ENCODE measurements at places on chromosomes 16 and 17. TPM values are rescaled to one million over a fixed set of nuclear protein-coding genes. Genes with fewer than 3 reads are reported as not detected.
A peak's percentile ranks its signal among the peaks of the same experiment; 100 is the strongest.

- no peak for DNase-seq
- peaks cover 19% of the 10 kb centered on the region for H3K27me3 ChIP-seq
- no peaks in the 10 kb centered on the region for H3K4me1 ChIP-seq
- H3K4me3 ChIP-seq: no peak overlapping the region
These were observed 9.3 kb downstream of the SBK1 start for GRCh38 chr16:28301620-28302019.

DNA sequence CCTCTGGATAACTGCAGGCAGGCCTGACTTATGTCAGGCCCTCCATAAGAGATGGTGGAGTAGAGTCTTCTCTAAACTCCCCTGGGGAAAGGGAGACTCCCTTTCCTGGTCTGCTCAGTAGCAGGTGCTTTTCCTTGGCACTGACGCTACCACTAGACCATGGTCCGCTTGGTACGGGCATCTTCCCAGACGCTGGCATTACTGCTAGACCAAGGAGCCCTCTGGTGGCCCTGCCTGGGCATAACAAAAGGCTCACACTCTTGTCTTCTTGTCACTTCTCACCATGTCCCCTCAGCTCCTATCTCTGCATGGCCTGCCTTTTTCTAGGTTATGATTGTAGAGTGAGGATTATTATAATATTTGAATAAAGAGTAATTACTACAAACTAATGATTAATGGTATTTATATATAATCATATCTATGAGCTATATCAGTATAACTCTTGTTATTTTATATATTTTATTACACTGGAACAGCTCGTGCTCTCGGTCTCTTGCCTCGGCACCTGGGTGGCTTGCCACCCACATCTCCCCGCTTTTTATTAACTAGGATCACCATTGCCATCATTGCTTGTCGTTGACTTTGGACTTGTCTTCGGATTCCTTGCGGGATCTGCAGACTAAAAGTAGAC, 59.8 kb upstream of the ARL4D start:
- no peak overlapping the region for H3K4me3 ChIP-seq
- H3K36me3 ChIP-seq: no peaks in the 10 kb centered on the region
- H3K27me3 ChIP-seq: no peaks in the 10 kb centered on the region

- H3K27me3 ChIP-seq: no peaks in the 10 kb centered on the region
- H3K27ac ChIP-seq: no peak overlapping the region
- peaks cover 8% of the 10 kb centered on the region for H3K36me3 ChIP-seq
- DNase-seq: peak; percentile 64
- peak overlapping the region; percentile 97 for H3K4me3 ChIP-seq
- peaks cover 22% of the 10 kb centered on the region for H3K4me1 ChIP-seq
These were observed 1.8 kb upstream of the UBTF start for GRCh38 chr17:44221084-44221861.

DNA sequence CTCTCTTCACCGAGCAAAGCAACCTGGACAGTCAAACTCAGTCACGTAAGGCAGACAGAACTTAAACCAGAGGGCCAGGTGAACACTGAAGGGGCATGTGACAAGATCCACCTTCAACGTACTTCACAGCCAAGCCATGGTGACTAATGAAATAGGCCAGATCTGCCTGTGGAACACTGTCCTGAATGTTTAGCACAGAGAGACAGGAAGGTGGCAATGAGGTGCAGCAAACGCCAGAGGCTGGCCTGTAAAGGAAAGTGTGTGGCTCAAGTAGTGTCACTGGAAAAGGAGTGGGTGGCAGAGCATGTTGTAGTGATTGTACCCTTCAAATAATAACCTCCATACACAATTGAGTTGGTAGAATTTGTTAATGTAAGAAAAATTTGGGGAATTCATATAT, 38.1 kb downstream of the SLC6A4 start:
- no peak overlapping the region for H3K27ac ChIP-seq
- DNase-seq: no peak
- no peaks in the 10 kb centered on the region for H3K27me3 ChIP-seq
- H3K4me1 ChIP-seq: no peaks in the 10 kb centered on the region
- H3K4me3 ChIP-seq: no peak overlapping the region

DNA sequence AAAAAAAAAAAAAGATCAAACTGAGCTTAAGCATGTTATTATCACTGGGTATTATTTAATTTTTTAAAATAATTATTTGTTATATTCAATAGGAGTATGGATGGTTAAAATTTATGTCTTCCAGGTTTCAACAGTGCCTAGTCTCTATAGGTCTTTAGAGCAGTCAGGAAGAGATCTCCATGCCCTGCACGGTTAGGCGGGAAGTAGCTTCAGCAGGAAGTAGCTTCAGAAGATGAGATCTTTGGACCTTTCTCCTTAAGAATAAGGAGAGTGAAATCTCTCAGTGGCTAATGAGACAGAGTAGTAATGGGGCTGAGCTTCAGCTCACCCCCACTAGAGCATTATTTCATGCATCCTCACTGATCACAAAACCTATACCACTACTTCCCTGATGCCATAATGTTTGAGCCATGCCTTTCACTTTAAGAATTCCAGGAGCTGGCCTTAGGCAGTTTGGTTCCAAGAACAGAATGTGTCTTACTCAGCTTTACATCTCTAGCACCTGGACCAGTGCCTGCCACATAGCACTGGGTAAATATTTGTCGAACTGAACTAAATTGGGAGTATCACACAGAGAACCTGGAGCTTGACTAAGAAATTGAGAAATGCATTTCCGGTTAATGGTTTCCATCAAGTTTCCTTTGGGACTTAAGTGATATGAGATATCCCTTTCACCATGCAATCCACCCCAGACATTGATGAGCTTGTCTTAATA, 43.5 kb downstream of the SCPEP1 start:
- no peak overlapping the region for H3K4me3 ChIP-seq
- DNase-seq: peak; percentile 97
- no peaks in the 10 kb centered on the region for H3K27me3 ChIP-seq
- no peaks in the 10 kb centered on the region for H3K36me3 ChIP-seq
- peaks cover 45% of the 10 kb centered on the region for H3K4me1 ChIP-seq
- peak overlapping the region; percentile 2 for H3K27ac ChIP-seq

DNA sequence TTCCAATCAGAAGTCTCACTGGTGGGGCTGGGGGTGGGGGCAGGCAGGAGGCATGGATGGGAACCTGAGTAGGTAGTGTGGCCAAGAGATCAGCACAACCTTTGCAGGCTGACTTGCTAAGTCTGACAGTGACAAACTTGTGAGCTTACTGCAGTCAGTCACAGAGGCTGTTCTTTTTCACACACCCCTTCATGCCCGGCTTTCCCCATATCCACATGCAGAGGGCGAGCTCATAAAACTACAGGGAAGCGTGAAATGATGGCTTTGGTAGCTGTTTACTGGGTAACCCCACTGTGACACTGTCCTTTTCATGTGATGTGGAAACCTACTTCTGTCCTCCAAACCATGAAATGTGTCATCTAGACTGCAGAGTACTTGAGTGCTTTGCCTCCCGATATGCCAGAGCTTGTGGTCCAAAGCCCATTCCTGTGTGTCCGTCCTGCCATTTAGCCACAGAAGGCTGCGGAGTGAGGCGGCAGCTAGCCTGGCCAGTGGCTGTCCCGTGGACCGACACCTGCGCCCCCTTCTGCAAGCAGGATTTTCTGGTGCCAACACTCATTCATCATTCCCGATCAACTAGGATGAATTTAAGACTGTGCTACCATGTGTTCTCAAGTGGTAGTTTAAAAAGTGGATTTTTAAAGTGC, 9.8 kb downstream of the GEMIN4 start:
- H3K36me3 ChIP-seq: peaks cover 51% of the 10 kb centered on the region
- H3K4me1 ChIP-seq: no peaks in the 10 kb centered on the region
- H3K4me3 ChIP-seq: no peak overlapping the region
- DNase-seq: no peak

GRCh38 chr17:67696853-67697498, 20.8 kb upstream of the NOL11 start:
- DNase-seq: no peak
- H3K4me1 ChIP-seq: no peaks in the 10 kb centered on the region
- no peak overlapping the region for H3K27ac ChIP-seq
- no peaks in the 10 kb centered on the region for H3K36me3 ChIP-seq
- H3K27me3 ChIP-seq: no peaks in the 10 kb centered on the region

- H3K4me1 ChIP-seq: peaks cover 24% of the 10 kb centered on the region
- no peaks in the 10 kb centered on the region for H3K27me3 ChIP-seq
- H3K27ac ChIP-seq: no peak overlapping the region
- no peak overlapping the region for H3K4me3 ChIP-seq
- DNase-seq: no peak
These were observed 7.3 kb downstream of the VAT1 start for GRCh38 chr17:43014649-43015542.

DNA sequence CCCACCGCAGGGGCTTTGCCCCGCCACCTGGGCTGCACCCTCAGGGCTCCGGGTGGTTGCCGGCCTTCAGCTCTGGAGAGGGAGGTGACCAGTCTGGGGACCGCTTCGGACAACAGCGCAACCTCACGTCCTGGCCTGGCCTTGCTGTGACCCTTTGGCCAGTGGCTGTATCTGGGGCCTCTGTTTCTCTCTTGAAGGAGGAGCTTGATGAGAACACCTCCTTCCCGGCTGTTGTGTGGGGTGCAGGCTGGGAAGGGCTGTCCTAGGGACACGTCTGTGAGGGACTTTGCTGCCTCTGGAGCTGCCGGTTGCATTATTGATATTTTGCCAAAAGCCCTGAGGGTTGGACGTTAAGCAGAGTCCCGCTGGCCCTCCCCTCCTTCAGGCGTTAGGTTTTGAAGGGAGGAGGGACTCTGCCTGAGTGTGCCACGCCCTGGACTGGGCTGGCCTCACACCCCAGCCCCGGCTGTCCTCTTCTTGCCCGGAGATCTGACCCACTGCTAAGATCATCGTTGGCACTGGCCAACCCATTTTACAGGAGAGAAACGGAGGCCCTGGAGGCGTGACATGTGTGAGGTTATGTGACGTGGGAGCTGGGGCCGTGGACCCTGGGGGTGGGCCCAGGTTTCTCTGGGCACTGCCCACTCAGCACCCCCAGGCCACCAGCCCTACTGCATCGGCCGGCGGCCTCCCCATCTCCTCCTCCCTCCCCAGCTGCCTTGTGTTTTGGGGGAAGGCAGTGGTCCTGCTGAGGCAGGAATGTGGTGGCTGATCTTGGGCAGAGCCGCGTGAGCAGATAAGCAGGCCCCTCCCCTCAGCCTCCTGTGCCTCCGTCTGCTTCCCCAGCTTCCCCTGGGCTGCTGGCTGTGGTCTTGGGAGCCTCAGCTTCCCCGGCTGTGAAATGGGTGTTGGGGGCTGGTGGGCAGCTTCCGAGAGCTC, 8.5 kb downstream of the ZFPM1 start:
- peaks cover 6% of the 10 kb centered on the region for H3K4me1 ChIP-seq
- no peaks in the 10 kb centered on the region for H3K36me3 ChIP-seq
- H3K4me3 ChIP-seq: no peak overlapping the region
- no peak overlapping the region for H3K27ac ChIP-seq
- DNase-seq: peak; percentile 59

- H3K27me3 ChIP-seq: no peaks in the 10 kb centered on the region
- no peak overlapping the region for H3K27ac ChIP-seq
- H3K4me3 ChIP-seq: no peak overlapping the region
- no peaks in the 10 kb centered on the region for H3K4me1 ChIP-seq
- H3K36me3 ChIP-seq: no peaks in the 10 kb centered on the region
These were observed 204.9 kb upstream of the CDH13 start for GRCh38 chr16:82421851-82422250.

DNA sequence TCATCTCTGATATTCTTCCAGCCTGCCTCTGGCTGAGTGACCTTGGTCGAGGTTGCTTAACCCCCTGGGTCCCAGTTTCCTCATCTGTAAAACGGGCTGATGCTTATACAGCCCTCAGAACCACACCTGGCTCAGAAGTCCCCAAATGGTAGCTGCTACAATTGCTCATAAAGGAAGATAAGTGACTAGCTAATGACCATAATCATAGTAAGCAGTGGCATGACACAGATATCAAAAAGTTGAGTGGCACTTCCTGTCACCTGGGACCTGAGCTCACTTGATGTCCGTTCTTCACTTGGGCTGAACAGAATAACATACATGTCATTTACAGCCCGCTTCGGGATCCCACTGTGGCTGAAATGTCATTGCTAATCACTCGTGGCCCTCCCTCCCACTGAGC, 1.8 kb downstream of the MGRN1 start:
- peaks cover 7% of the 10 kb centered on the region for H3K4me1 ChIP-seq
- no peak overlapping the region for H3K27ac ChIP-seq
- H3K4me3 ChIP-seq: peak overlapping the region; percentile 99
- no peaks in the 10 kb centered on the region for H3K27me3 ChIP-seq

DNA sequence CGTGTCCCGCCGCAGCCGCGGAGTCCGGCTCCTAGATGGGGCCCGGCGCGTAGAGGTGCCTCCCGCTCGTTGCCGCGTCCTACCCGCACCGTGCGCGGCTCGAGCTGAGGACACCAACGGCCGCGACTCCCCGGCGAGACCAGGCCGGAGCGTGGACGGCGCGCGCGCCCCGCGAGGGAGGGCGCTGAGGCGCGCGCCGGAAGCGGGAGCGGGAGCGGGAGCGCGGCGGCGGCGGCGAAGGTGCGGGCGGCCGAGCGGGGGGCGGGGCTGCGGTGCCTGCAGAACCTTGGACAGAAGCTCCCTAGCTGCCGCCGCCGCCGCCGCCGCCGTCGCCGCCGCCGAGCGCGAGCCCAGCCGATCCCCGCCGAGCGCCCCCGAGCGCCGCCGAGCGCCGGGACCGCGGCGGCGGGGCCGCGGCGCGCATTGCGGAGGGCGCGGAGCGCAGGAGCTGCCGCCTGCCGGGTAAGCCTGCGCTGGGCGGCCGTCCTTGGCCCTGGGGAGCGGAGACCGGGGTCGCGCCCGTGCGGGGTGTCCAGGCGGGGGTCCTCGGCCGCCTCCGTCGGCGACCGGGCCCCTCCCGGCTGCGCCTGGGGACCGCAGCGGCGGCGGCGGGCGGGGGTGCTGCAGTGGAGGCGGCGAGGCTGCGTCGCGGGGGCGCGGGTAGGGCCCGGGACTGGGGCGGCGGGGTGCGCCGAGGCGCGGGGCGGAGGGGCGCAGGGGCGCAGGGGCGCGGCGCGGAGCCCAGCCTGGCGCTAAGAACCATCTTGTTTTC, at the start of gene CDK5R1:
CDK5R1 (plus strand) TSS at position 293 of the 772 bp plus-strand sequence. CDS start 628 bp downstream, outside the sequence.
- H3K27ac ChIP-seq: no peak within 1 kb of the TSS
- H3K4me3 ChIP-seq: peak within 1 kb of the TSS; percentile 68
- no peak for DNase-seq
- no peaks in the 10 kb centered on the region for H3K27me3 ChIP-seq
- H3K4me1 ChIP-seq: peaks cover 8% of the 10 kb centered on the region

DNA sequence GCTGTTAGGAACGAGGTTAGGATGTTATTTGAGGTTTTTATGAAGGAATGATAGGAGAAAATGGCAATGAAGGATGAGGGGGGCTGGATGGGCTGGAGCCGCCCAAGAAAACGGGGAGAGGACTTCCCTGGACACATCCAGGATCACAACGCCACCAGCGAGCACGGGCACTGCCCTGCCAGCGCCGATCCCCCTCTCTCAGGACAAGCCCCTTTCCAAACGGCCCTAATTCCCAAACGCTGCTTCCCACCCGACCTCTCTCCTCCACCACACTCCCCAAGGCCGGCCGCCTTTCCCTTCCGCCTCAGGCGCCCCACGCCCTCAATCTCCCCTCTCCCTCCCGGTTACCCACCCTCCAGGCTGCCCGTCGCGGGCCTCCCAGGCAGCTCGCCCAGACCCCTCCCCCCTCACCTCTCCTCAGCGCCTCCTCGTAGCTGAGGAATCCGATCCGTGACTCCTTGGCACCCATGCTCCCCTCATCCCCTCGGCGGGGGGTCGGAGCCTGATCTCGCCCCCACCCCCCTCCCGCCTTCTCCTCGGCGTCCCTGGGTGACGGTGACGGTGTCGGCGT, 377 bp downstream of the USP32 start:
- peak overlapping the region; percentile 79 for H3K27ac ChIP-seq
- no peaks in the 10 kb centered on the region for H3K36me3 ChIP-seq
- H3K4me1 ChIP-seq: peaks cover 28% of the 10 kb centered on the region
- peak overlapping the region; percentile 88 for H3K4me3 ChIP-seq

- H3K36me3 ChIP-seq: no peaks in the 10 kb centered on the region
- peak overlapping the region; percentile 75 for H3K4me3 ChIP-seq
- no peaks in the 10 kb centered on the region for H3K27me3 ChIP-seq
- H3K4me1 ChIP-seq: peaks cover 28% of the 10 kb centered on the region
These were observed 45.8 kb downstream of the WNT3 start for GRCh38 chr17:46772475-46773220.

The CBFA2T3 gene
- 0.88 TPM for total RNA-seq

The SDK2 gene
- total RNA-seq: 0.04 TPM

The KRTAP2-2 gene
- not detected for total RNA-seq

Data from PC-9 (cell line).